IgD-negative memory B cell (primary cell): ENCODE measurements at places on chromosomes 12 and 14. TPM values are rescaled to one million over a fixed set of nuclear protein-coding genes. Genes with fewer than 3 reads are reported as not detected.

Gene OTX2
- polyA plus RNA-seq = not detected

Gene ABCD2
- 1.5 TPM for polyA plus RNA-seq

Gene SYCP3
- polyA plus RNA-seq = 0.33 TPM

Gene TSPAN19
- polyA plus RNA-seq = not detected

Gene BCL2L2
- polyA plus RNA-seq = 0.65 TPM

Gene TPH2
- polyA plus RNA-seq = not detected

Gene EXOC3L4
- polyA plus RNA-seq = not detected

Gene ADCY6
- not detected for polyA plus RNA-seq

Gene ADGRD1
- 0.50 TPM for polyA plus RNA-seq

Gene KRT5
- polyA plus RNA-seq = not detected

Gene LIN7A
- not detected for polyA plus RNA-seq

Gene ETFBKMT
- polyA plus RNA-seq = 1.3 TPM

Gene PRH2
- polyA plus RNA-seq = not detected

Gene INSM2
- not detected for polyA plus RNA-seq

Gene TCP11L2
- 35.1 TPM for polyA plus RNA-seq

Gene PLCZ1
- polyA plus RNA-seq = not detected

Gene PLBD1
- 1.4 TPM for polyA plus RNA-seq

Gene ANKRD33
- polyA plus RNA-seq = not detected

Gene BHLHE41
- polyA plus RNA-seq = 19.0 TPM

Gene IL31
- polyA plus RNA-seq = not detected

Gene RGS6
- not detected for polyA plus RNA-seq

Gene CD63
- 171 TPM for polyA plus RNA-seq

Gene RNASE13
- polyA plus RNA-seq = not detected

Gene TMEM63C
- 0.24 TPM for polyA plus RNA-seq

Gene SLC8A3
- polyA plus RNA-seq = not detected

Gene PPP1R13B
- 1.8 TPM for polyA plus RNA-seq

Gene KRT82
- not detected for polyA plus RNA-seq

Gene RND1
- polyA plus RNA-seq = 2.6 TPM

Gene MMP17
- 3.4 TPM for polyA plus RNA-seq

Gene PLEKHD1
- 0.11 TPM for polyA plus RNA-seq

Gene KCNH3
- 0.15 TPM for polyA plus RNA-seq

Gene MYH6
- polyA plus RNA-seq = not detected

Gene SLC7A7
- 24.0 TPM for polyA plus RNA-seq

Gene STON2
- polyA plus RNA-seq = 0.69 TPM

Gene GOLGA5
- 20.2 TPM for polyA plus RNA-seq

Gene TAMALIN
- polyA plus RNA-seq = 6.4 TPM

Gene VAMP1
- 8.1 TPM for polyA plus RNA-seq

Gene LRRC10
- polyA plus RNA-seq = not detected

Gene MDGA2
- not detected for polyA plus RNA-seq

Gene MMP19
- polyA plus RNA-seq = not detected

Gene PRKAG1
- polyA plus RNA-seq = 45.6 TPM

Gene PMEL
- 1.1 TPM for polyA plus RNA-seq

Gene ARHGEF25
- polyA plus RNA-seq = not detected

Gene ISCA2
- polyA plus RNA-seq = 71.8 TPM

Gene KRT7
- polyA plus RNA-seq = not detected

Gene DNAJC22
- not detected for polyA plus RNA-seq

Gene USP15
- polyA plus RNA-seq = 70.6 TPM

Gene KRT4
- polyA plus RNA-seq = not detected

Gene CMAS
- polyA plus RNA-seq = 25.4 TPM

Gene KRT74
- polyA plus RNA-seq = not detected

Gene REP15
- polyA plus RNA-seq = not detected

Gene ZNF10
- 11.0 TPM for polyA plus RNA-seq

Gene SIX6
- not detected for polyA plus RNA-seq

Gene MBIP
- polyA plus RNA-seq = 17.5 TPM

Gene SGPP1
- polyA plus RNA-seq = 30.5 TPM

Gene GLS2
- 3.8 TPM for polyA plus RNA-seq

Gene CLEC1A
- polyA plus RNA-seq = not detected

Gene GPATCH2L
- 8.3 TPM for polyA plus RNA-seq

Gene DDN
- polyA plus RNA-seq = not detected
